ENCODE measurements at places on chromosomes 11 and 22. TPM values are rescaled to one million over a fixed set of nuclear protein-coding genes. Genes with fewer than 3 reads are reported as not detected.
A peak's percentile ranks its signal among the peaks of the same experiment; 100 is the strongest.

DNA sequence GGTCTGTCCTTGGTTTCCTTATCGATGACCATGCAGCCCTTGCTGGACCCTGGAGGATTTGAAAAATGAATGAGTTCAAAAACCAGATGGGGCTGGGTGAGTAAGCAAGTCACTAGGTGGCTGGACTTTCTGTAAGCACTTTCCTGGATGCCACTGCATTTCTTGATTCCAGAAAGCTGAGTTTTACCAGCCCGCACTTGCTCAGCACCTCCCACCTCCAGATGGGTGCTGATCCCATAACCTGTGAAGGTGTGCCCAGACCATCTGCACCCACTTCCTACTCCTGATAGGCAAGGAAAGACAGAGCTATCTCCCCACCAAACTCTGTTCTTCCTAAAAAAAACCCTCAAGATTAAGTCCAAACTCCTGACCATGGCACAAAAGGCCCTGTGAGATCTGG is 21.1 kb downstream of the ASCC2 start:
- DNase-seq, result no peak

GRCh38 chr22:24290459-24290858 is 19.8 kb downstream of the SPECC1L start:
- DNase-seq, result no peak

DNA sequence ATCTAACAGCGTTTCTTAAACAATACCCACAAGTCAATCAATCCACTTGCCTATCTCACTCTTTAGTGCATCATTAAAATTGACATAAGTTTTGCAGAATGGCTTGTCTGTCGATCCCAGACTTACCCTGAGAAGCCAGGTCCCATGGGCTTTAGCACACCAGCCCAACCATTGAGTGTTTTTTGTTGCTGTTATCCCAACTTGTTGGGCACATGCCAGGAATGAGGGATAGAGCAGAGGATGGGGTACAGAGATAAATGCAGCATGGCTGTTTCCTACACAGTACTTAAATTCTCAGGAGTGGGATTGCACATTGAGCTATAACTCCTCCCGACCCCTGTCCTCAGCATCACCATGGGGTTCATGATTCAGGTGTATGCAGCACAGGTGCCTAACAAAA is 64.2 kb upstream of the RASSF10 start:
- no peak for DNase-seq

SERHL2 gene
- total RNA-seq, result 2.6 TPM

RIMBP3B gene
- 0.08 TPM for total RNA-seq

DNA sequence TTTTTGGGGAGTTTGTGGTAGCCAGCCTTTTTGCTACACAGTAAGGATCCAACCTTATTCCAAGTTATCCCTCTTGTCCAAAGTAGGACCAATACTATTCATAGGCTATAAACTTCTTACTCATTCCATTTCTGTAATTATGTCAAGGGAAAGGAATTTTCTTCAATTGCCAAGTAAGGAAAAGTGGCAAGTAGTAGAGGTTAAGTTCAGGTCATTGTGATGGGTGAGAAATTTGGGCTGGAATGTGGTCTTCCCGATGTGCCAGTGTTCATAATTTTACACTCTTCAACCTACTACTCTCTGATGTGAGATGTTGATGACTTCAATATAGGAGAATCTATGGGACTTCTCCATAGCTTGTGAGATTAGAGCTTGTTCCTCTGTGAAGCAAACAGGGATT is 648.8 kb downstream of the METTL15 start:
- DNase-seq, result no peak

KCTD14 gene
- total RNA-seq, result 0.24 TPM

DNA sequence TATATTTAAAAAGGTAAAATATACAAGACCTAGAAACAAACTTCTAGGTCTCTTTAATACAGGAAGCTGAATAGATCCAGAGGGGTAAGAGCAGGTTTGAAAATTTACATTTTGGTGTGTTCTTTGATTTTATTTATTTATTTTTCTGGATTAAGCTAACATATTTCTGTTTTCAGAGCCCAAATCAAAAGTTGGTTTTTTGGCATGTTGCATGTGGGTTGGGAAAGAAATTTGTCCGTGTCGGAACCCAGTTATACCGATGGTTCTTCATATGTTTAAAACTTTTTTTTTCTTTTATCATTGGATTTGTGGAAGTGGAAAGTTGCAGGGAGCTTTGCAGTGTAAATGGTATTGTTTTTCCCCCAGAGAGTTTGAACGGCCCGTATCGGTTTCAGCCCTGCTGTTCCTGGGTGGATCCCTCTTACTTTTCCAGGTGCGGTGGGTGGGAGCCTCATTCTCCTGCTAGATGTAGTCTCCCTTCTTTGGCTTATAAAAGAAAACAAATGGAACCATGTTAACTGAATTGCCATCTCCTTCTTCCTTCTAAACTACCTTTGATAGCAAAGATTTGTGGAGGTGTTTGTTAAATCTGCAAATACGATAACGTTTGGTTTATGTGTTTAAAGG is 746 bp downstream of the CTNND1 start:
- DNase-seq, result no peak

VPREB1 gene
- not detected for total RNA-seq

DNA sequence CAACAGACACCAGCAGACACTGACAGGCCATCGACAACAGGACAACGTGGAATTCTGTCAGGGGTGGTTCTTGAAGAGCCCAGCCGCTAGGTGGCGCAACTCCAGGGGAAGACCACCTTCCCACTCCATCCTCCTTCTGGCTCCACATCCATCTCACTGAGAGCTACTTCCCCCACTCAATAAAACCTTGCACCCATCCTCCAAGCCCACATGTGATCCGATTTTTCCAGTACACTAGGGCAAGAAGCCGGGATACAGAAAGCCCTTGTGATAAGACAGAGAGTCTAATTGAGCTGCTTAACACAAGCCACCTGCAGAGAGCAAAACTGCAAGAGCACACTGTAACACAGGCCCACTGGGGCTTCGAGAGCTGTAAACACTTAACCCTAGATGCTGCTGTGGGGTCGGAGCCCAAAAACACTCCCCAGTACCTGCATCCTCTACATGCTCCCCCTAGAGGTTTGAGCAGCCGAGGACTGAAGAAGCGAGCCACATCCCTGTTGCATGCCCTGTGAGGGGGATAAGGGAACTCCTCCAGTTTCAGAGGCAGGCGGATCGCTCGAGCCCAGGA is 11.5 kb upstream of the RAB39A start:
- DNase-seq, result no peak

PYGM gene
- 179 TPM for total RNA-seq

GRCh38 chr11:65498042-65498726 is 661 bp upstream of the MALAT1 start:
- no peak for DNase-seq

ZNF70 gene
- total RNA-seq, result 3.2 TPM

DNA sequence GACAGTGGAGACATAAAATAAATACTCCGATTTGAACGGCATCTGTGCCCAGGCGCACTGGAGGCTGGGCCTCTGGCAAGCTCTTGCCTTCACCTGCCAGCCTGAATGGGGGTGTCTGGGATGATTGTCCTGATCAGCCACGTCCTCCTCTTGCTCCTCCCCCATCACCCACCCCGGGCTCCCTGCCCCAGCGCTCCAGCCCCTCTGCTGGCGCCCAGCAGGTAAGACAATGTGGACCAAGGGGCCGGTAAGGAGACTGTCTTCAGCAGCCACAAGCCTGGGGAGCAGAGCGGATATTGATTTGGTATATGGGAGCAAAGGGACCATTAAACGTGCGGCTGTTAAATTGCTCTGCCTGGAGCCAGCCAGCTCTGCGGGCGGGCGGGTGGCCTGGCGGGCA is 24.9 kb downstream of the WNT11 start:
- no peak for DNase-seq

GRCh38 chr11:71182791-71183677 is 69.3 kb downstream of the SHANK2 start:
- no peak for DNase-seq

CHRM4 gene
- not detected for total RNA-seq

DNA sequence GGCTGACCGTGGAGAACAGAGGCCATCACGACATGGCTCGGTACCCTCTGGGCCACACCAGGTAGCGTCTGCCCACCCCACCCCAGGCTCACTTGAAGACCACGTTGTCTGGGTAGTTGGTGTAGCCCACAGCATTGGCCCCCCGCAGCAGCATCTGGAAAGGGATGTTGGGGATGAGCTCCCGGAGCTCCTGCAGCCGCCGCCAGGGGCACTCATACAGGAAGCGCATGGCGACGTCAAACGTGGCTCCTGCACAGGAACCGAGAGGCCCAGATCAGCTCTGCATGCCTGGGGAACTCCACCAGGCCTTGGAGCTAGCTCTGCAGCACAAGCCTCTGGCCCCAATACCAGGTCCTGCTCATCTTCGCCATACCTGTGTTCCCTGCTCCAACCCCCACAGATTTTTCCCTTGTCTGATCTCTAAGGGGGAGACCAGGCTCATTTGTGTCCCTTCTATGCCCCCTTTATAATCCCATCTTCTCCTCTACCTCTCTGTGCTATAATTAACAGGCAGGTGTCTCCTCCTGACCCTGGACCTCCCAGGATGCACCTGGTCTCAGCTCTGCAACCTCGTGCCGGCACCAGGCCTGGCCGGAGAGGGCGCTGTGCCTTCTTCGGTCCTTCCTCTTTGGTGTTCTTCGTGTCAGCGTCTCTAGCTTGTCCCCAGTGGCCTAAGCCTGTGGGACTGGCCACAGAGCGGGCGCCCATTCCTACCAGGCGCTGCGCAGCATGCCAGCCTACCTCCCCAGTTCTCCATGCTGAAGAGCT is 5.0 kb upstream of the LRFN4 start:
- no peak for DNase-seq

GRCh38 chr11:34749666-34750659 is 129.1 kb downstream of the EHF start:
- peak; percentile 88 for DNase-seq

DNA sequence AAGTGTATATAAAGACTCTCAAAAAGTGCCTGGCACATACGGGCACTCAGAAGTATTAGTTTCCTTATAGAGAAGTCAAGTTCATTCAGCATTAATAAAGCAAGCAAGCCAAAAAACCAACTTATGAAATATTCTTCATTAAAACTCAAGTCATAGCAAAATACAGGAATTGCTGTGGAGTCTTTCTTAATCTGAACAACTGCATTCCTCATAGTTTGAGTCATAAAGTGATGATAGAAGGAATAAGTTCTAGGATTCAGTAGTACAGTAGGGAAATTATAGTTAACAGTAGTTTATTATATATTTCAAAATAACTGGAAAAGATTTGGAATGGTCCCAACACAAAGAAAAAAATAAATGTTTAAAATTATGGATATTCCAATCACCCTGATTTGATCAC is 200.3 kb downstream of the C11orf91 start:
- no peak for DNase-seq

FOSL1 gene
- 0.27 TPM for total RNA-seq

DNA sequence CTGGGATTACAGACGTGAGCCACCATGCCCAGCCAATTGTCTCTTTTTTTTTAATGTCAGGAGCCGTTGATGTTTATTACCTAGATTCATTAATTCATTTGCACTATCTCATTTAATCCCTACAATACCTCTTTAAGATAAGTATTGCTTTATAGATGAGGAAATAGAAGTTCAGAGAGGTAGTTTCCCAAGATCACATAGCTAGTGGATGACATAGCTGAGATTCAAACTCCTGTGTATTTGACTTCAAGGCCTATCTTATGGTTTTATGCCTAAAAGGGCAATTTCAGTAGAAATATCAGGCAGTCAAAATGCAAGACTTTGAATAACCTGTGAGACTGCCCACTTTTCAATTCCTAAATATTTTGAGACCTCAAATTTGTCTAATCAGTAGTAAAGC is 66.5 kb downstream of the PPME1 start:
- DNase-seq, result no peak

SYTL2 gene
- total RNA-seq, result 2.4 TPM

DNA sequence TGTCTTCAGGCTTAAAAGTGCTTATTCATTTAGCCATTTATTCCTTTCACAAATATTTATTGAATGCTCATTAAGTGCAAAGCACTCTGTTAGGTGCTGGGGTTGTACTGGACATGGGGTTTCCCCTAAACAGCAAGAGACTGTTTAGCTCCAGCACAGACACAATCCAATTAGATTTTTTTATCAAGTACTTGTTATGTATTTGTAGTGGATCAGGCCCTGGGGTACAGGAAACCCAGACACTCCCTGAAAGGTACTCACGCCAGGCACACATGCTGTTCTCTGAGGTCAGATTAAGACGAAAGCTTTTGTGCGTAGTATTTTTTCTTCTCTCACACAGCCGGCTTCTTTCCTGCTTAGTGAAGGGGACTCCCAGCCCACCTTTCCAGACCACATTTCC is 218.1 kb upstream of the PLET1 start:
- no peak for DNase-seq

SPI1 gene
- 14.6 TPM for total RNA-seq

DNA sequence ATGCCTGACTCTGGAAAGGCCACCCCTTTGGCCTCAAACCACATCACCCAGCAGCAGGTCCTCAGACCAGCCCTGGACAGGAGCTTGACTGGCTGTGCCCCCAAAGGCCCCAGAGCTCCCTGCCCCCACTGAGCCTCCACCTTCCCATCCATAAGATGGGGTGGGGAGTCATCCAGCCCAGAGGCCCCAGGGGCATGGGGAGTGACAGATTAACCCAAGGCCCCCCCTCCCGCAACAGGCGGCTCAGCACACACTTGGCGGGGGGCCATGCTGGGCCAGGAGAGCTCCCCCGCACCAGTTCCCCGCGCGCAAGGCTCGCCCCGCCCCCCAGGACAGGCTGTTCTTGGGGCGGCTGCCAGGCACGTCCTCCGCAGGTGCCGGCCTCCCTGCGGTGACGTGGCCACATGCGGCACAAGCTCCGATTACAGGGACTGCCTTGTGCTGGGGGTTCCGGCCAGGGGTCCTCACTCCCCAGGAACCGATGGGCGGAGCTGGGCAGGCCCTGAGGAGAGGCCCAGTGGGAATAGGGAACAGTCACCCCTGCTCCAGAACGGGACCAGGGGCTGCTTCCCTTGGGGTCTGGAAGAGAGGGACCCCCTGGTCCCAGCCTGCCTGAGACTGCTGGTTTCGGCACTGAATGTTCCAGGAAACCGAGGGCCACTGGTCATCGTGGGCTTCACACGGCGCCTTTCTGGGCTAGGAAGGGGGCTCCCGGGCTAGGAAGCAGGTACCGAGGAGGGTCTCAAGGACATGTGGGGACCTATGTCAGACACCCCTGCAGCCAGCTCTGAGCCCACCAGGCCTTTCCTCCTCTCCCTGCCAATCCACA is 5.1 kb upstream of the CDKN1C start:
- peak; percentile 83 for DNase-seq

- no peak for DNase-seq
Measured at GRCh38 chr11:64687204-64687603, 35.8 kb downstream of the NRXN2 start.

DNA sequence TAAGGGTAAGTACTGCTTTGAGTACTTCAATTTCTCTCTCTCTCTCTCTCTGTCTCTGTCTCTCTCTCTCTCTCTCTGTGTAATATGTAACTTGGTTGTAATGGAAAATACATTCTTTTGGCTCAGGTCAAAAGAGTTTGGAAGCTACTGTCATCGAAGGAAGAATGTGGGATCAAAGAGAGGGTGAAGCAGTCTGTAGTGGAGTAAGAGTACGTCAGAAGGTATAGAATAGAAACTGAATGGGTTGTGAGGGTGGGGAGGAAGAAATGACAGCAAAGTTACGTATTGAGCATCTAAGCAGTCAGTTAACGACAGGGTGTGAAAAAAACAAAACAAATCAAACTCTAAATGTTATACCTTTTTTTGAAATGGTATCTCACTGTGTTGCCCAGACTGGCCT is 10.0 kb downstream of the NCAM1 start:
- DNase-seq, result no peak

- DNase-seq, result no peak
Measured at GRCh38 chr11:79249295-79249993, 191.4 kb downstream of the TENM4 start.

Data from Right ventricle myocardium inferior (tissue), 1 donor.